ENCODE measurements at places on chromosomes 1 and 21. TPM values are rescaled to one million over a fixed set of nuclear protein-coding genes. Genes with fewer than 3 reads are reported as not detected.

DNA sequence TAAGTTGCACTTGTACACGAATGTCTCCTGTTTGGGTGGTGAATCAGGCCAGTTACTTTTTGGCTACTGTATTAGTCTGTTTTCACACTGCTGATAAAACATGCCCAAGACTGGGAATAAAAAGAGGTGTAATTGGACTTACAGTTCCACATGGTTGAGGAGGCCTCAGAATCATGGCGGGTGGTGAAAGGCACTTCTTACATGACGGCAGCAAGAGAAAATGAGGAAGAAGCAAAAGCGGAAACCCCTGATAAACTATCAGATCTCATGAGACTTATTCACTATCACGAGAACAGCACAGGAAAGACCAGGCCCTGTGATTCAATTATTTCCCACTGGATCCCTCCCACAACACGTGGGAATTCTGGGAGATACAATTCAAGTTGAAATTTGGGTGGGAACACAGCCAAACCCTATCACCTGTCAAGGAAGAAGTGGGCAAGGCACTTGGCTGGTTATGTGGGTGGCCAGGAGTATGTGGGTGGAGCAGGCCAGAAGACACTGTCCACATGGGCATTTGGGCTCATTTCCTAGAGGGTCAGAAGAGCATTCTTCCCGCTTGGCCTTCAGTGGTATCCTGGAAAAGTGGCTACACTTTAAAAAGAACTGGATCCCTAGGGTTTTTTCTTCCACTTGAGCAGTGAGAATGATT is 228.8 kb downstream of the HHAT start:
- H3K36me3 ChIP-seq: no peaks in the 10 kb centered on the region
- no peak overlapping the region for H3K4me3 ChIP-seq
- no peak overlapping the region for H3K27ac ChIP-seq
- H3K27me3 ChIP-seq: no peaks in the 10 kb centered on the region
- DNase-seq: no peak

Gene CADM3
- total RNA-seq: not detected

GRCh38 chr1:56061824-56062223 is 517.5 kb downstream of the PLPP3 start:
- no peak overlapping the region for H3K4me3 ChIP-seq
- no peak overlapping the region for H3K27ac ChIP-seq
- H3K4me1 ChIP-seq: no peaks in the 10 kb centered on the region
- no peak for DNase-seq
- no peaks in the 10 kb centered on the region for H3K36me3 ChIP-seq

DNA sequence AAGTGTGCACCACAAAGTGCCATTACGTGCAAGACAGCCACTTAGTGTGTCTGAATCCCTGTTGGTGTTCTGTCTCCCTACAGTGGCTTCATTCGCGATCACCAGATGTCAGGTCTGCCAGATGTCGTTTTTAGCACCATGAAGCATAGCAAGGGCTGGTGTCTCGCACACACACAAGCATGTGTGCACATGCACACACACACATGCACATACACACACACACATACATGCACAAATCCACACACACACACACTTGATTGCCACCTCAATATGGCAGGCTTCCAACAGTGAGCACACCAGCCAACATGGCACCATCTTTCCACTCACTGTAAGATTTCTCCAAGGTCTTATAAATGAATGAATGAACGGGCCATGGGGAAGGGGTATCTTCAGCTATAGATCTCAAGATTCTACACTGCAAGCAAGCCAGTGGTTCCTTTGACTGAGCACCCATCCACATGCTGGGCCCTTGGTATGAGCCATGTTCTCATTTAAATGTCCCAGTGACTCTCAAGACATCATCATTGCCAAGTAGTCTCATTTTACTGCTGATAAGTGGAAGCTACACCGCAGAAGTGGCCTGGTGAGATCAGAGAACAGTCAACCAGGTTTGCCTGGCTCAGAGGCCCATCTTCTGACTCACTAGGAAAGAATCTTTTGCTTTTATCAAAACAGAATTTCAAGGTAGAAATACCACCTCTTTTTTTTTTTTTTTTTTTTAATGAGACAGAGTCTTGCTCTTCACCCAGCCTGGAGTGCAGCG is 84.9 kb downstream of the SIM2 start:
- no peak for DNase-seq
- H3K27ac ChIP-seq: no peak overlapping the region
- H3K36me3 ChIP-seq: no peaks in the 10 kb centered on the region
- H3K27me3 ChIP-seq: no peaks in the 10 kb centered on the region

DNA sequence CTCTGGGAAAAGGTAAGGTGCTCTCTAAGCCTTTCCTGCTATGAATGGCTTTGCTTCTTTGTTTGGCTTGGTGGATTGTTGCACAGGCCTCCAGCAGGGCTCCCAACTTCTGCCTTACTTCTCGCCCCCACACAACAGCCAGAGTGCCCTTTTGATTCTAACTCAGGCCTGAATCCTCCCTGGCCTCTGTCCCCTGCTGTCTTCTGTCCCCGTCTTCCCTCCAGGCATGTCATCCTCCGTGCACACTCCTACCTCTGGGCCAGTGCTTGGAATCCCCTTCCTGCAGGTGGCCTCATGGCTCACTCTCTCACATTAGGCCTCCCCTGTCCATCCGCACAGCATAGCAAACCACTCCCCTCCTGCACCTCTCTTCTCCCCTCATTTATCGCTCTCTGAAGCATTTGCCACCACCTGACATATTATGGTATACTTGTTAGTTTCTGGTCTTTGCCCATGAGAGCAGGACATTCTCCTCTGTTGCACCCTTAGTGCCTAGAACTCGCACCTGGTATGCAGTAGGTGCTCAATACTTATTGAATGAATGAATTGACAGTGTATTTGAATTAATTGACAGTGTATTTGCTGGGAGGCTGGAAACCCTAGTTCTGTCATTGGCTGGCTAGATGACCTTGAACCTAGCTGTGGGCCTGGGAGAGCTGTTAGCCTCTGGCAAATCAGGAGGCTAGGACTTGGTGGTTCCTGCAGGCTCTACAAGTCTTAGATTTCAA is 2.9 kb downstream of the ZDHHC18 start:
- no peaks in the 10 kb centered on the region for H3K27me3 ChIP-seq
- peak overlapping the region; percentile 14 for H3K4me3 ChIP-seq
- no peak for DNase-seq
- peak overlapping the region; percentile 99 for H3K27ac ChIP-seq
